ENCODE measurements at places on chromosomes 3 and 15. TPM values are rescaled to one million over a fixed set of nuclear protein-coding genes. Genes with fewer than 3 reads are reported as not detected.

GRCh38 chr15:53559364-53560277 is 199.8 kb downstream of the WDR72 start:
- no peak overlapping the region for H3K27ac ChIP-seq
- no peaks in the 10 kb centered on the region for H3K27me3 ChIP-seq
- no peak overlapping the region for H3K4me3 ChIP-seq
- H3K36me3 ChIP-seq: no peaks in the 10 kb centered on the region
- H3K4me1 ChIP-seq: no peaks in the 10 kb centered on the region

The AGBL1 gene
- 8.7 TPM for total RNA-seq

DNA sequence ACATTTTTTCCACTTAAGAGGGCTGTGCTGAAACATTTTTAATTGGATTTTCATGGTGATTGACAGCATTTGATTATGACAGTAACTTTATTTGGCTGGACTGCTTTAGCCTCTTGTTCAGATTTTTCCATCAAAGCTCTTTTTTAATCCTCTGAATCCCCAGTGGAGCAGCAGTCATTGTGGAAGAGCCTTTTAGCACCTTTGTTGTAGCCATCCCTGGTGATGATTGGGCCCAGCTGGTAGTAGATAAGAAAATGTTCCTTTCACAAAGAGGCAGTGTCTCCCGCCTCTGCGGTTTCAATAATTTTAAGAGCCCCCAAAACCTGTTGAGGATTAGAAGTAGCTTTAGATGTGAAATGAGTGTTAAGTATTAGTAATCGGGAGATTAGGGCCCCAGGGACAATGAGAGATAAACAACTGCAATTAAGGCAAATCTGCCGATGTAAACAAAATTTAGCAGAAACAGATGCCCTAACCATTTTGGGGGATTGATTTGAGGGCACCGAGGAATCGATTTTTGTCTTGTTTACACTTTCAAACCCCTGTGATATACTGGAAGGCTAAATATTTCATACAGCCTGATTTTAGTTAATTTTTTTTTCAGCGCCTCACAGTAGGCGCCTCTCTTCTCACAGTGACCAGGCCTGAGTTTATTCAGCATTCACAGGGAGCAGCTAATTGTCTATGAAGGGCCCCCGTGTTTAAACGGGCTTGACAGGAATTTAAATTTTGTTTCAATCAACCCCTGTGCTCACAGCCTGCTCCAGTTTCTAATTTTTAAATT is 43.2 kb upstream of the SKOR1 start:
- no peak overlapping the region for H3K4me3 ChIP-seq
- DNase-seq: no peak
- no peaks in the 10 kb centered on the region for H3K36me3 ChIP-seq
- H3K27me3 ChIP-seq: no peaks in the 10 kb centered on the region
- peaks cover 6% of the 10 kb centered on the region for H3K4me1 ChIP-seq
- H3K27ac ChIP-seq: no peak overlapping the region

The CCDC54 gene
- not detected for total RNA-seq

- H3K4me1 ChIP-seq: no peaks in the 10 kb centered on the region
- no peaks in the 10 kb centered on the region for H3K36me3 ChIP-seq
- no peaks in the 10 kb centered on the region for H3K27me3 ChIP-seq
- H3K4me3 ChIP-seq: no peak overlapping the region
Measured at GRCh38 chr3:171531716-171532115, 71.5 kb upstream of the TNIK start.

GRCh38 chr3:31314258-31314657 is 218.5 kb upstream of the STT3B start:
- H3K27ac ChIP-seq: no peak overlapping the region
- H3K4me1 ChIP-seq: no peaks in the 10 kb centered on the region
- H3K27me3 ChIP-seq: no peaks in the 10 kb centered on the region
- H3K36me3 ChIP-seq: no peaks in the 10 kb centered on the region
- no peak overlapping the region for H3K4me3 ChIP-seq

The TNFSF10 gene
- total RNA-seq: 41.5 TPM

DNA sequence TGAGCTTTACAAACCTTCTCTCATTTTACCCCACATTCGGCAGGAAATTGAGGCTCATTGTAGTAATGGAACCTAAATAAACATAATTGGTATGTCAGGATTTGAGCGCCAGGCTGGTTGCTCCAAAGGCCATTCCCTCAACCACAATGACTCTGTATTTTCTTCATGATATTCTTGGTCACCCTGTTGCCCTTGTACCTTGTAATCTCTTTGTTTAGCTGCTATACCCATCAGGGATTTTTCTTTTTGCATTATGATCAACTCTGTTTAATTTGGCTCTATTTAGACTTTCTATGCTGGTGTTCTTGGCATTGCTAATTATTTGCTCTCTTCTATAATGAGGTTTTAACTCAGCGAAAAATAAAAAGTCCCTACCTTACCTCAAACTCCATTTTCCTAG is 29.8 kb downstream of the DUOX2 start:
- H3K27ac ChIP-seq: no peak overlapping the region
- no peak overlapping the region for H3K4me3 ChIP-seq
- H3K36me3 ChIP-seq: no peaks in the 10 kb centered on the region
- H3K4me1 ChIP-seq: no peaks in the 10 kb centered on the region
- no peak for DNase-seq
- H3K27me3 ChIP-seq: peaks cover 6% of the 10 kb centered on the region

GRCh38 chr15:45333550-45333949 is 44.8 kb downstream of the GATM start:
- H3K4me3 ChIP-seq: no peak overlapping the region
- H3K27me3 ChIP-seq: no peaks in the 10 kb centered on the region
- H3K27ac ChIP-seq: no peak overlapping the region

The CHRFAM7A gene
- 7.4 TPM for total RNA-seq

- H3K27ac ChIP-seq: peak overlapping the region; percentile 54
- peaks cover 8% of the 10 kb centered on the region for H3K4me1 ChIP-seq
- H3K4me3 ChIP-seq: no peak overlapping the region
- no peaks in the 10 kb centered on the region for H3K27me3 ChIP-seq
- no peak for DNase-seq
Measured at GRCh38 chr3:49647741-49648140, 26.4 kb upstream of the APEH start.

GRCh38 chr15:42721016-42721415 is 15.9 kb downstream of the CDAN1 start:
- no peak for DNase-seq
- no peaks in the 10 kb centered on the region for H3K4me1 ChIP-seq
- no peak overlapping the region for H3K4me3 ChIP-seq
- no peaks in the 10 kb centered on the region for H3K27me3 ChIP-seq

The MASP1 gene
- total RNA-seq: 8.3 TPM

The ACAD11 gene
- total RNA-seq: 18.4 TPM

DNA sequence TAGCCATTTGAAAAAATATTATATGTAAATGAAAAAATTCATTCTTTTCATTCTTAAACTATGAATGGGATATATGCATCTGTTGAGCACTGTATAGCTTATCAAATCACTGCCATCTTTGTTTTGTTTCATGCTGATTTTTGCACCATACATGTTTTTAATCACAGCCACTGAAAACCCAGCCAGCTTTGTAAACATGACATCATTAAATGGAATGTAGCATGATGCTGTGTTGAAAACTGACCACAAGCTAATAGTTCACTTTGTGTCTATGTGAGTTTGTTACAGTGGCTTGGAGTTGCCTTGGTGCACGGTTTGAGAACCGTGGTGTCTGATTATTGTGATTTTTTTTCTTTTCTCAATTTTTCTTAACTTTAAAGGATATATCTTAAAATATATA is 75.7 kb downstream of the GMPS start:
- no peak overlapping the region for H3K4me3 ChIP-seq
- no peaks in the 10 kb centered on the region for H3K36me3 ChIP-seq
- H3K27me3 ChIP-seq: no peaks in the 10 kb centered on the region
- H3K27ac ChIP-seq: no peak overlapping the region

The LIPC gene
- 0.55 TPM for total RNA-seq
